CD4-positive, alpha-beta T cell treated with Interleukin-1 beta for 1 hour (primary cell): ENCODE measurements at places on chromosomes 7 and 10.

DNA sequence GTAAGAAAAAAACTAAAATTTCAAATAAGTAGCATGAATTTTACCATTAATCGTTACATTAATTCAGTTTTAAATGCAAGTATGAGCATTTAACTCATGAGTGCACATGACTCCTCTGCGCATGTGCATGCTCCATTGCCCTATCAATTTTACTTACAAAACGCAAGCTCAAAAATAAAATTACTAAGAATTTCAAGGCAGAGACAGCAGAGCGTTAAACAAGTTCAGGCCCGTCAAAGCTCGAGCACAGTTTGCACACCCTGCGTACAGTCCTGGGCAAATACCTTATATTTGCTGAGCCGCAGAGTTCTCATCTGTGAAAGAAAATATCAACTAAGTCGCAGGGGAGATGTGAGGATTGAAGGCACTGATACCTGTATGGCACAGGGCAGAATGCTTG, 373.6 kb downstream of the BBS9 start:
- DNase-seq, result no peak

DNA sequence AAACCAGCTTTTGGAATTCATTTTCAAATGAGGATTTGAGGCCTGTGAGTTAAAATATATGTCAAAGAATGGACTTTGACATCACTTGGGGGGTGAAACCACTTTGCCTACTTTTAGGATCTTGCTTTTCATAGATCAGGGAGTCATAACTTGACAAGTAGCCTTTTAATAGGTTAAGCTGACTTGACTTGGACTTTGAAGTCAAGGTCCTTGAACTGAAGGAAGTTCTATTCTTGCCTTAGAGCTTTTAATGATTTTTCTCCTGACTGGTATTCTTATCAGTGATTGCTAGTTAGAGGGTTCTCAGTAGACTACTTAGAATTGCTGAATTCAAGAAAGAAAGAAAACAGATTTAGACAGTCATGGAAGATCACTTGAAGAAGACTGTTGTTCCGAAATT, 17.7 kb downstream of the AGR2 start:
- DNase-seq, result no peak

DNA sequence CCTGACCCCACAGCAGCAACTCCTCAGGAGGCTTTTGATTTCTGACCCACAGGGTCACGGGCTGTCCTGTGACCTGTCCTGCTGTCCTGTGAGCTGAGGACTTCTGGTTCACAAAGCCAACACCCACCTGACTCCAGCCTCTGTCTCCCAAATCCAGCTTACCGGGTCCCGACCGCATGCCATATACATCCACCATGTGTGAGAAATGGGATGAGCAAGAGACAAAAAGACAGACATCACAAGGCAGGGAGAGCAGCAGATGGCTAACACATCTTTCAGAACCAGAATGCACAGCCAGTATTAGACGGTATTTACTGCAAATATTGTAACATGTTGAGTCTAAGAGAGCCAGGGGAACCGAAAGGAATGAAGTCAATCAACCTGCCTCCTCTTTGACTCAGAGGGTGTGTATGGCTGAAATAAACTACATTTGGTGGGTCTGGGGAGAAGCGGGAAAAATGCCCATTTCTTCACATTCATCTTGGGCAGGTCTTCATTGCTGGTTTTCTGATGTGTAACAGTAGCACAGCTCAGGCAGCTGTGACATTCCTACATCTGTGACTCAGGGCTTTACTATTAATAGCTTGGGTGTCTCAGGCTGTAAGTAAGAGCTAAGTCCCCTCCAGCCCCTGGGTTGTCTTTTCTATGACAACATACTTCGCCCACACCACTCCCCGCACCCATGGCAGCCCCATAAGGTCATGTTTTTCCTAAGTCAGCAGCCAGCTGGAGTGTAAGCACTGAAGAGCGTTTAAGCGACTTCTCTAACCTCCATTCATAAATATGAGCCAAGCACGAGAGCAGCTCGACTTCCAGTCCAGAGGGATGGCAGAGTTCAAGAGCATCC, 25.0 kb downstream of the ABLIM1 start:
- no peak for DNase-seq

- DNase-seq, result no peak
Measured at GRCh38 chr10:98212196-98212595, 55.8 kb downstream of the LOXL4 start.

DNA sequence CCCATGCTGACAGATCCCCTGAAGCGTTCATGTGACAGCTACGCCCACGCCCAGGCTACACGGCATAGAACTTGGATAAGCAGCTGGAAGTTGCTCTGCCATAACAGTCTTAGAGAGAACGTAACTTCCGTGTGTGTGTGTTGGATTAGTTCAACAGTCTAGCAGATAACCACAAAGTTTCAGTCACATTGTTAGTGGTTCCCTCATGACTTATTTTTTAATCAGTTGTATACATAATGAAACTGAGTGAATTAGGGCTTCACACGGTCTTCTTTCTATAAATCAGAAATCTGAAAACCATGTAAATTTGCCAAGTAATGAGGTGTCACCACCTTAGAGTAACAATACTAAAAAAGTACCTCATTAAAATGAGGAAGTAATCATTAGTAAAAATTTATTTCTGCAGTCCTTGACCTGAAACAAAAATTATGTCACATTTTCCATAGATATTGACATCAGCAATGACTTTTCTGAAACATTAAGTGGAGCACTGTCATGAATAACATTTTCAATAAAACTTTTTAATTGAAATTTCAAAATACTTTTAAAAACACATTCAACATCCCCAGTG, 21.7 kb upstream of the MACC1 start:
- peak; percentile 27 for DNase-seq

GRCh38 chr10:97611473-97611872, 21.8 kb downstream of the MORN4 start:
- no peak for DNase-seq

- DNase-seq, result no peak
Measured at GRCh38 chr7:485188-486081, 34.2 kb downstream of the PDGFA start.

DNA sequence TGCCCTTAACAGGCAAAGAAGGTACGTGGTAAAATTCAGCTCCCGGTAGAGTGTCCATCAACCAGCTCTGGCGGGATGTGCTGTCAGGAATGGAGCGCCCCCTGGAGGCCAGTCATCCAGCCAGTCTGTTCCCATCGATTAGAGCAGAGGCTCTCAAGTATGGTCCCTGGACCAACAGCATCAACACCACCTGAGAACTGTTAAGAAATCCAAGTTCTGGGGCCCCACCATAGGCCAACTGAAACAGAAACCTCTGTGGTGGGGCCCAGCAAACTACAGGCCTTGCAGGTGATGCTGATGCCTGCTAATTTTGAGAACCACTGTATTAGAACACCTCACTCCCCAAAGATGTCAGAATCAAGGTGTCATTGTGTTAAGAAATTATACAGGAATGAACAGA, 109.2 kb downstream of the DPY19L1 start:
- DNase-seq, result peak; percentile 16

GRCh38 chr10:12041766-12042408, 722 bp downstream of the UPF2 start:
- DNase-seq, result peak; percentile 24

- DNase-seq, result no peak
Measured at GRCh38 chr10:130960531-130960930, 351.0 kb downstream of the TCERG1L start.

GRCh38 chr10:122308417-122309141, 37.5 kb downstream of the BTBD16 start:
- DNase-seq, result no peak

GRCh38 chr10:123624086-123624485, 42.1 kb upstream of the GPR26 start:
- no peak for DNase-seq

- DNase-seq, result peak; percentile 56
Measured at GRCh38 chr7:651032-651728, 75.3 kb upstream of the DNAAF5 start.
